ENCODE measurements at places on chromosomes 3 and 15.

GRCh38 chr3:45124956-45125355, 21.2 kb downstream of the CDCP1 start:
- no peak for DNase-seq

DNA sequence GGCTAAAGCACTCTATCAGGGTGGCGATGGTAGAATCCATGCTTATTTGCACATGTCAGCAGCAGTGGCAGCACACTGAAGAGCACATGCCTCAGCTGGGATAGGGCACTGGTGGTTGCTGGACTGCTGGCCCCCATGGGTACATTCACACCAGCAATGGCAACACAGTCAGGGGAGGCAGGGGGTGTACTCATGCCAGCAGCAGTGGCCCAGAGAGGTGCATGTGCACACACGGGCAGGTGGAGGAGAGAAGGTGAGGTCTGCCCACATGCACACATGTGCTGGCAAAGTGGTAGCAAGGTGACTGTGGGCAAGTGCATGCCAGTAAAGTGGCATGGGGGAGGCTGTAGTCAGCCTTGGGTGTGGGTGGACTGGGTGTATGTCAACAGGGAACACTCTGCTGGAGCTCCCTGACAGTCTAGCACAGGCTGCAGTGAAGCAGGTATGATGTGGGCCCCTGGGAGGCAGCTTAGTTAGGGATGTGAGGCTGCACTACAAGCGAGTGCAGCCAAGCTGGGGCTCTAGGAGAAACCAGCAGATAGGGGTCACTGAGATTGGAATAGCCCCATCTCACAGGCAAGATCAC, 53.9 kb upstream of the NPAP1 start:
- no peak for DNase-seq

GRCh38 chr3:88267441-88267840, 117.7 kb downstream of the C3orf38 start:
- DNase-seq = no peak

- DNase-seq = no peak
Observed at GRCh38 chr3:111963424-111963823, 15.4 kb upstream of the ABHD10 start.

GRCh38 chr3:21326704-21327475, 424.1 kb downstream of the ZNF385D start:
- no peak for DNase-seq

- DNase-seq = no peak
Observed at GRCh38 chr15:98755138-98755537, 106.8 kb downstream of the IGF1R start.

- no peak for DNase-seq
Observed at GRCh38 chr3:49519916-49520385, 34.3 kb upstream of the BSN start.

DNA sequence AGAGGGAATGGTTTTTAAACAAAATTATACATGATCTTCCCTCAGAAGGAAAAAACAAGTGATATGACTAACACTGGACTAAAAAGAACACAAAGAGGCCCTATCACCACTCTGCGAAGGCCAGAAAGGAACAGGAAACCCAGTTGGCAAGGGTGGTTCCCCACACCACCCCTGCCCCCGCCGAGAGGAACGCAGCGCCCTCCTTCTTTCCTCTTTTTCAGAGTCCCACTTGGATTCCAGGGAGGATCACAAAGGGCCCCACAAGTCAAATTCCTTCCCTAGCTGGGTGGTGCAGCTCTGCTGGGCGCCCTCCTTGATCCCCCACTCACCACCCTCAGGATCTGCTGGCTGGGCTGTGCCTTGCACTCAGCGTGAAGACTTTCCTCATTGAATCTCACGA, 29.8 kb downstream of the PLA1A start:
- DNase-seq = no peak

- DNase-seq = no peak
Observed at GRCh38 chr3:183491109-183491922, 62.9 kb upstream of the MCF2L2 start.

Data from NCI-H1092 (cell line).